ENCODE measurements at places on chromosomes 7 and 10.

DNA sequence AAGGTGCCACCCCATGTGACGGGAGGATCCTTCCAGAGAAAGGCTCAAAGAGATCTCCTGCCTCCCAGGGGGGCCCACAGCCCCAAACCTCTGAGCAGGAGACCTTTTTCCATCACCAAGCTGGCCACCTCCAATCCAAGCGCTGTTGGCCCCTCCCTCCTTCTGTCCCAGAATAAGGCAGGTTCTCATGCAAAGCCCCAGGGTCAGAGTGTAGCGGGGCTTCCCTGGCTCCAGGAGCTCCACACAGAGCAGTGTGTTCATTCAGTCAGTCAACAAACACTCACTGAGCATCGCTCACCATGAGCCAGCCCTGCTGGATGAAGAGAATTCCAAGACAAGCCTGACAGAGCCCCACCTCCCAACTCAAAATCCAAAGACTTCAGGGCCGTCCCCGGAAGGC lies 39.0 kb downstream of the TNRC18 start:
- no peak for DNase-seq

DNA sequence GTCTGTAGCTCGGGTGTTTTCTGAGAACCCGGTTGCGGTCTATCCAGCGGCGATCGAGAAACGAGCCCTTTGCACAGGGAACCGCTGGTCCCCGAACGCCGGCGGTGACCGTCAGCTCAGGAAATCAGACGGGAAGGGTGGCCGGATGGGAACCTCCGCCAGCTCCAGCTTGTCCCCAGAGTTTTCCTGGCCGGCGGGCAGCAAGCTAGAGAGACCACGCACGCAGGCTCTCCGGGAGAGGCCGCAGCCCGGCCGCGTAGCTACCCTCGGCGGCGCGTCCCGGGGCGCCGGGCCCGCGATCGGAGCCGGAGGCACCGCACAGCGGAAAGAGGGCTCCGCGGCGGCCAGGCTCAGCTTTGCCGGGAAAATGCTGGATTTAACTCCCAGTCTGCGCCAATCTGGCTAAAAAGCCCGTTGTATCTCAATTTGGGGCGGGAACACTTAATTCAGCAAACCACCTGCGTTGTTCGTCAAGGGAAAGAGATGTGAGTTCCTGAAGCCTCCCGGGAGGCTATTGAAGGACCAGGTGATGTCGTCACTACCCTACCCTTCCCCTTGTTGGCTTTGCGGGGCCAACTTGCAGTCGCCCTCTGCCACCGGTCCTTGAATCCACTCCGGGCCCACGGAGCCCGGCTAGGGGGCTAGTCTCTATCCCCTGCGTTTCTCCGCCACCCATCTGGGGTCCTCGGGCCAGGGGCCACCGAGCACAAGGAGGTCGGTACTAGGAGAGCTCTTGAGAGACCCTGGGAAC lies 859 bp upstream of the CH25H start:
- DNase-seq = no peak

- DNase-seq = no peak
These were observed 63.4 kb upstream of the PLA2G12B start for GRCh38 chr10:73017955-73018480.

GRCh38 chr10:126243306-126243705 lies 145.0 kb downstream of the ADAM12 start:
- no peak for DNase-seq

All from SW480 (cell line).